ENCODE measurements at places on chromosomes 16 and 17. TPM values are rescaled to one million over a fixed set of nuclear protein-coding genes. Genes with fewer than 3 reads are reported as not detected.

WFDC1 gene
- total RNA-seq = 0.14 TPM

UNC45B gene
- total RNA-seq = not detected

ASIC2 gene
- not detected for total RNA-seq

HOXB9 gene
- total RNA-seq = 89.8 TPM

CD300LB gene
- not detected for total RNA-seq

FGF11 gene
- 6.0 TPM for total RNA-seq

KREMEN2 gene
- 1.0 TPM for total RNA-seq

ZP2 gene
- not detected for total RNA-seq

ADAMTS18 gene
- total RNA-seq = 0.12 TPM

RND2 gene
- 17.8 TPM for total RNA-seq

MYH3 gene
- 3.8 TPM for total RNA-seq

TBX2 gene
- total RNA-seq = 18.7 TPM

TBX6 gene
- total RNA-seq = 1.2 TPM

EZH1 gene
- total RNA-seq = 30.4 TPM

FNDC8 gene
- total RNA-seq = not detected

FOXJ1 gene
- 4.5 TPM for total RNA-seq

CUEDC1 gene
- 73.7 TPM for total RNA-seq

TBC1D3K gene
- total RNA-seq = not detected

GP1BA gene
- total RNA-seq = not detected

NPIPA3 gene
- total RNA-seq = not detected

CES1 gene
- total RNA-seq = 0.58 TPM

TBC1D3G gene
- not detected for total RNA-seq

SMIM36 gene
- total RNA-seq = not detected

ITGB3 gene
- 0.09 TPM for total RNA-seq

TMEM92 gene
- total RNA-seq = 3.0 TPM

MARCHF10 gene
- total RNA-seq = 0.25 TPM

C16orf96 gene
- 0.30 TPM for total RNA-seq

Measured in neural crest cell (in vitro differentiated cells).